NCI-H69 (cell line): ENCODE measurements at places on chromosomes 6 and 20.

DNA sequence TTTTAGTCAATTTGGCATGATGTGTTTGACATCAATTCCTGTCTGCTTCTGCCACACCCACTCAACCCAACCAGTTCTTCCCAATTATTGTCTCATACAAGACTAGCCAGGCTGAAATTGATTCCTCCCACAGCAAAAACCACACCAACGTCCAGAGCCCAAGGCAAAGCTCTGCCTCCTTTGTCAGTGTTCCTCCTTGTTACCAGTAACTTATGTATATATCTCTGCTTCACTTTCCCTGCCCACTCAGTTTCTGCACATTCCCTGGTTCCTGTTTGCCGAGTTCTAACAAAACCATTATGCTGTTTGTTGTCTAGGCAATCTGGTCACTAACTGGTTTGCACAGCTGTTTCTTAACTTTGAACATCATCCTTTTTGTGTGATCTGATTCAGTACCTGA lies 547.9 kb upstream of the PTCHD4 start:
- DNase-seq = peak; percentile 76

DNA sequence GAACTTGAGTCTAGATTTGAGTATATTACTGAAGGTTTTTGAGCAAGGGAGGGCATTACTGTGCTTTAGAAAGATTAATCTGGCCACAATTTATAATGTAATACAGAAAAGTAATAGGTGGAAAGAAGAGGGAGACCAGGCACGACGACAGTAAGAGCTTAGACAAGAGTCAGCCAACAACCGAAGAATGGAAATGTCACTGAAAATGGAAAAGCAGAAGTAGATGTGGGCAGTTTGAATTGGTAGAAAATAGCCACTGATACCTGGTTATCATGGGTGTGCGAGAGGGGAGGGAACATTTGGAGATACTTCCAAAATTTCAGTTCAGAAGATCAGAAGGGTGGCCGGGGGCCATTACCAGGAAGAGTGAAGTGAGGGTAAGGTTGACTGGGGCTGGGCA lies 339.1 kb downstream of the UTRN start:
- DNase-seq = no peak

- DNase-seq = peak; percentile 78
Observed at GRCh38 chr6:158408552-158409130, 96.4 kb downstream of the TULP4 start.

- no peak for DNase-seq
Observed at GRCh38 chr20:49759266-49759950, 45.7 kb upstream of the B4GALT5 start.

GRCh38 chr6:90249034-90249433 lies 47.6 kb downstream of the BACH2 start:
- no peak for DNase-seq
